Astrocyte of the cerebellum (primary cell): ENCODE measurements at places on chromosomes 4 and X.

GRCh38 chr4:119209077-119209476, 3.4 kb upstream of the USP53 start:
- peak; percentile 59 for DNase-seq

GRCh38 chr4:143358923-143359643, 22.4 kb downstream of the GAB1 start:
- DNase-seq, result no peak

DNA sequence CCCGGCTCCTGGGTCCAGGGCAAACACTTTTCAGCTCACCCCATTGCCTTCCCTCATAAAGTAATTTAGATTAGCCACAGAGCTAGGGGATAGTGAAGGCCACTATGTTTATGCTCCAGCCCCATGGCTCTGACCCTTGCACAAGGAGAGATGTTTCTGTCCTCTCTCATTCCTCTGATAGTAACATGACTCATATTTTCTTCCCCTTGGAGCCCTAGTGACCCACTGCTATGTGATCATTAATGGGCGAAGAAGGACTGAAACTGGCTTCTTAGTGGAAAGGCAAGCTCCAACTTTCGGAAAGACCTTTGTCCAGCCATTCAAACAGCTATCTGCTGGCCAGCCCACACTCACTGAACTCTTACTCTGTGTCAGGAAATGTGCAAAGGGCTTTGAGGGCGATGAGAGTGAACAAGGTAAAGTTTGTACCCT, 12.3 kb downstream of the CLDN2 start:
- no peak for DNase-seq

- DNase-seq, result no peak
These were observed 66.3 kb downstream of the PTPN13 start for GRCh38 chr4:86660401-86660800.

GRCh38 chr4:158991534-158992155, 111.2 kb upstream of the RAPGEF2 start:
- DNase-seq, result no peak

GRCh38 chr4:167114416-167114971, 119.8 kb downstream of the SPOCK3 start:
- DNase-seq, result no peak
